ENCODE measurements at places on chromosomes 11 and 22. TPM values are rescaled to one million over a fixed set of nuclear protein-coding genes. Genes with fewer than 3 reads are reported as not detected.

Gene UBQLN3
- total RNA-seq = not detected

Gene LDHAL6A
- total RNA-seq = not detected

Gene OR52H1
- not detected for total RNA-seq

Gene C22orf42
- total RNA-seq = not detected

Gene PATE2
- total RNA-seq = 0.07 TPM

Gene B3GAT1
- not detected for total RNA-seq

Gene PNPLA3
- total RNA-seq = 2.8 TPM

Gene HBB
- total RNA-seq = not detected

Gene RASL10A
- 0.73 TPM for total RNA-seq

Gene BTG4
- total RNA-seq = not detected

Gene MAPK8IP1
- total RNA-seq = 5.1 TPM

Gene APOA5
- total RNA-seq = not detected

Gene MYBPC3
- total RNA-seq = not detected

Gene SERPINH1
- total RNA-seq = 426 TPM

Gene CELSR1
- total RNA-seq = 0.73 TPM

All from pulmonary artery endothelial cell (primary cell).